ENCODE measurements at places on chromosomes 4 and X. TPM values are rescaled to one million over a fixed set of nuclear protein-coding genes. Genes with fewer than 3 reads are reported as not detected.

VSIG1 gene
- total RNA-seq: 0.35 TPM

HTR2C gene
- not detected for total RNA-seq

USP26 gene
- total RNA-seq: not detected

COX7B2 gene
- not detected for total RNA-seq

MRPS18C gene
- 40.6 TPM for total RNA-seq
